Activated CD4-positive, alpha-beta T cell treated with anti-CD3 and anti-CD28 coated beads, Interleukin-2, amount 50 U/mL, for 48 hours (primary cell): ENCODE measurements at places on chromosomes 5 and 9.

GRCh38 chr5:150639377-150639692, 1.1 kb upstream of the SYNPO start:
- DNase-seq: no peak

GRCh38 chr9:97567894-97568202, 65.3 kb downstream of the TSTD2 start:
- DNase-seq: no peak

DNA sequence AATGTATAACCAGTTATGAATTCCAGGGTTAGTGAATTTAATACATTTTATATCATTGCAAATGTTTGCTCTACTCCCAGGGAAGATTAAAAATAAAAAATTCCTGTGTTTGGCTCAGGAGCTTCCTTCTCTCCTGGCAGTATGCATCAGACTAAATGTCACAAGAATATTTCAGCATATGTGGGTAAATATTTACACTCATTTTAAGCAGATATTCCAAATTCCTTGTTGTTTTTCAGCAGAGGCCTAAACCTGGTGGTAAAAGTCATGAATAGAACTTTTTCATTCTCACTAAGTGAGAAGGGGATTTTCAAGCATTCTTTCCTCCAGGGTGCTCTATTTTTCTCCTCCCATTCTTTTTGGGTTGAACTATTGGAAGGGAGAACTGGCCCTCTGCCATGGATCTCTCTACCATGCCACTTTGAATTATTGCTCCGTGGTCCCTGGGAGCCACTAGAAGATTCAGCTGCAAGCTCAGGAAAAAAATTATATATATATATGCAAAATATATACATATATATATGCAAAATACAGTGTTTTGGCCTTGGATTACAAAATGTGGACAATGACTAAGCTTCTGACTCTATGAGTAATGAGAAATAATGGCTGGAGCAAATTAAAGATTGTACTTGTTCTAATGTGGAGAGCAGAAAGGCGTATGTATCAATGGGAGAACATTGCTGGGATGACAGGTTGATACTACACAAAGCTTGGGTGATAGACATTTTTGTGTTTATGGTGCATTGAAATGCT, 180.6 kb upstream of the PAPPA start:
- DNase-seq: no peak

GRCh38 chr9:6944093-6944551, 186.3 kb downstream of the KDM4C start:
- no peak for DNase-seq

- DNase-seq: peak; percentile 47
These were observed 51.2 kb downstream of the RALGPS1 start for GRCh38 chr9:126965541-126966428.

- DNase-seq: peak; percentile 48
These were observed 2.3 kb downstream of the ICE1 start for GRCh38 chr5:5424736-5425135.
